ENCODE measurements at places on chromosomes 6 and 20.

GRCh38 chr6:19465760-19466159 is 371.4 kb upstream of the ID4 start:
- DNase-seq, result peak; percentile 81

DNA sequence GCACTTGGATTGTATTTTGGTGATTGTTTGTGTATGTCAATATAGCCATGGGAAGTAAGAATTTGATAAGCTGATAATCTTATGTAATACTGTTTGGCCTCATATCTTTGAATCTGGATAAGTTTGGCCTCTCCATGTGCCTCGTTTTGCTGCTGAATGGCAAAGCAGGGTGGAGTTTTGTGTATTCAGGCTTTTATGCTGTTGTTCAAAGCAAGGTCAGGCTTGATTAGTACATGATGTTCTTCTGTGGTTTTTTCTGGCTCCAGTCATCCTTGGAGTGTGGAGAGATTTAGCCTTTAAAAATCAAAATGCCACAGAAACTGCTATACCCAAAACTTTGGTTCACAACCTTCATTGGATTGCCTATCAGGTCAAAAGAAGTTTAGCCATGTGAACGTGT is 728.9 kb upstream of the GJE1 start:
- peak; percentile 41 for DNase-seq

GRCh38 chr6:25558155-25558817 is 93.7 kb upstream of the SCGN start:
- DNase-seq, result no peak

DNA sequence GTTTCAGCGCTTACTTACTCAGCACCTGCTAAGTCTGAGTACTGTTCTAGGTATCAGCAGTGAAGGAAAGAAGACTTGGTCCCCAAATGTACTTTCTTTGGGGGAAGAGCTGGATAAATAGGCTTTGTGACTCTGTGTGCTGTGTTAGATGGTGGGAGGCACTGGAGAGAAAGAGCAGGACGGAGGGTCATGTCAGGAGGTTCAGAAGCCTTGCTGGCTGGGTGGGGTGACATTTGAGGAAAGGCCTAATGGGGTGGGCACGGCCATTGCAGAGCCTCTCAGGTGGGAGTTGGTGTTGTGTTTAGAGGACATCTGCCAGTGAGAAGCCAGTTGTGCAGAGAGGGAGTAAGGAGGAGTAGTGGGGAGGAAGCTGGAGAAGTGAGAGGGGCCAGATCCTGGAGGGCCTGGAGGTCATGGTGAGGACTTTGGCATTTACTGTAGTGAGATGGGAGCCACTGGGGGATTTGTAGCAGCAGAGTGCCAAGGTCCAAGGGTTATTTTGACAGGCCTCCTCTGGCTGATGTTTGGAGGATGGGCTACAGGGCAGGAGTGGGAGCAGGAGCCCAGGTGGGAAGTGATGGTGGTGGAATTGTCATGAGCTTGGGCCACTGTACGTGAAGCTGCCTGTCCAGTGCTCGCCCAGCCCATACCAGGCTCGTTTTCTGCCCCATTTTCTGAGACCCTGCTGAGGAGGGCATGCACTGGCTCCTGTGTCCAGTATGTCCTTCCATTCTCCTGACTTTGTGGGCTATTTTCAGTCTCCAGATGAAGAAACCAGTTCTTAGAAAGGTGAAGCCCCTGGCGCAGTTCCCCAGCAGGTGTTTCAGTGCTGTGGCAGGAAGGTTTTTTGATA is 886 bp downstream of the SDCBP2 start:
- no peak for DNase-seq
